ENCODE measurements at places on chromosomes 12 and 14.

GRCh38 chr12:88418856-88419497 lies 161.3 kb downstream of the KITLG start:
- peak; percentile 68 for DNase-seq

GRCh38 chr14:95305940-95306339 lies 13.8 kb downstream of the CLMN start:
- DNase-seq, result no peak

DNA sequence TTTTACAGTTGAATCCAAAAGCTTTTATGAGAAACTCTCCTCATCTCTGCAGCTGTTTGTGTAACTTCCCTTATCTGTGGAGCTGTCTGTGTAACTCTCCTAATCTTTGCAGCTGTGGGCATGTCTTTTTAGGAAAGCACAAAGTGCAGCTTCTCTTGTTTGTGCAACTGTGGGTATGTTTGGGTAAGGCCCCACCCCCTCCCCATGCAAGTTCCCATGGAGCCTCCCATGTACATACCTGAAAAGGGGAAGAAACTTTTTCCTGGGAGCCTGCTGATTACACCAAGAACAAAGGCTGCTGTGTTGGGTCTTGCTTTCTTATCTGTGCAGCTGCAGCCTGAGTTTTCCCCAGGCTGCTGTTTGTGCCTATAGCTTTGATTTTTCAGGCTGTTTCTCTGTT lies 42.7 kb upstream of the CDKN3 start:
- DNase-seq, result no peak

DNA sequence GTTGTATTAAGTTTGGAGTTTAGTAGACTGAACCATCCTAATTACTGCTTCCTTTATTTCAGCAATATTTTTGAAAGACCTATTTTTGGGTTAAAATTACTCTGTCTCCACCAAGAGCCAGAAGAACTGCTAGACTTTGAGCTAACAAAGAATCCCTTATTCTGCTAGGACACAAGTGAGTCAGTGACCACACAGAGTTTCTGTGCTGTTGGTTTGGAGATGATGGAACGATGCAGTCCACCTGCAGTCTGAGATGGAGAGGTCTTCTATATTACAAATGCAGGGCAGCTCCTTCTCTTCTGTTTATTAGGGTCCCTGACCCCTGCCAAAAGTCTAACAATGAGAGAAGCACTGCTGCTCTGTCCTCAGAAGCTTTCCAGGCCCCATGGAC lies 6.7 kb upstream of the STXBP6 start:
- DNase-seq, result no peak

DNA sequence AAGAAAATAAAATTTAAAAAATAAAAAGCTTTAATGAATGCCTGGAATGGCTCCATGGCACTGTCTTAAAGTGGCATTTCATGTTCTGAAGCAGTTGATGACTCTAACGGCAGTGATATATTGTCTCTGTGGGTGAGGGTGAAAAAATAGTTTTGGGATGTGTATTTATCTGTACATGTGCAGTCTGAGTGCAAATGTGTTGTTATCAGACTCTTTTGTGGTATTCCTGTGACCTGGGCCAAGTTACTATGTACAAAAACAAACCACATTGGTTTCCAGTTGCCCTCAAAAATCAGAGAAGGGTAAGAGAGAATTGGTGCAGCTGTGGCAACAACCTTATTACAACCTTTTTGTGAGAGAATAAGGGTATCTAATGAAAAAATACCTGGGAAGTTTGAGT lies 81.7 kb upstream of the CCDC91 start:
- peak; percentile 39 for DNase-seq

- DNase-seq, result no peak
Measured at GRCh38 chr14:34610101-34610500, 19.8 kb downstream of the SNX6 start.

DNA sequence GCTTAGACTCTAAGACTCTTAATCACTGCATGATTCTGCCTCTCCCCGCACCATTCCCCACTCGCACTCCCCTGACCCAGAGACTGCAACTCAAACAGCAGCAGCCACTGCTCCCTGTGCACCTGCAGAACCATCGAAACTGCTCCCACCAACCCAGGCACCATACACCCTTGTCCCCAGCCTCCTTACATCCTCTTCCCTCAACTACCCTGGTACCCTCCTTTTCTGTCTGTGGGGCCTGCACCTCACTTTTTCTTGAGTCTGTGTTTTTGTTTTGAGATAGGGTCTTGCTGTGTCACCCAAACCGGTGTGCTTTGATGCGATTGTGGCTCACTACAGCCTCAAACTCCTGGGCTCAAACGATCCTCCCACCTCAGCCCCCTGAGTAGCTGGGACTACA lies 69.4 kb downstream of the RNFT2 start:
- DNase-seq, result no peak

GRCh38 chr12:13101821-13102375 lies 1.6 kb downstream of the GSG1 start:
- no peak for DNase-seq

GRCh38 chr14:76908834-76909233 lies 82.6 kb downstream of the LRRC74A start:
- DNase-seq, result no peak

DNA sequence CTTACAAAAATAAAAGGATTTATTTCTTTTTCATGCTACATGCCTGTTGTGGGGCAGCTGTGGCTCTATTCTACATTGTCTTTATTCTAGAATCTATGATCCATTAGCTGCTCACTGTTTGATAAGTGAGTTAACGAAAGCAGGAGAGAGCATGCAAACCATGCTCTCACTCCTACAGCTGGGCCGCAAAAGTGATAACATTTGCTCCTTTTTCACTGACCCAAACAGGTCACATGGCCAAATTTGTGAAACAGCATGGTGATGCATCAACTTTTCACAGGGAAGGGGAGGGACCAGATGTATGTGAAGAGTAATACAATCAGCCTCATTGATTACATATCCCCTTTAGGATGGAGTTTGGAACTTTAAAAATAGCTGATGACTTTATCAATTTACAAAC lies 456.9 kb upstream of the SYT1 start:
- no peak for DNase-seq

GRCh38 chr14:95044463-95045105 lies 112.7 kb downstream of the DICER1 start:
- DNase-seq, result no peak

DNA sequence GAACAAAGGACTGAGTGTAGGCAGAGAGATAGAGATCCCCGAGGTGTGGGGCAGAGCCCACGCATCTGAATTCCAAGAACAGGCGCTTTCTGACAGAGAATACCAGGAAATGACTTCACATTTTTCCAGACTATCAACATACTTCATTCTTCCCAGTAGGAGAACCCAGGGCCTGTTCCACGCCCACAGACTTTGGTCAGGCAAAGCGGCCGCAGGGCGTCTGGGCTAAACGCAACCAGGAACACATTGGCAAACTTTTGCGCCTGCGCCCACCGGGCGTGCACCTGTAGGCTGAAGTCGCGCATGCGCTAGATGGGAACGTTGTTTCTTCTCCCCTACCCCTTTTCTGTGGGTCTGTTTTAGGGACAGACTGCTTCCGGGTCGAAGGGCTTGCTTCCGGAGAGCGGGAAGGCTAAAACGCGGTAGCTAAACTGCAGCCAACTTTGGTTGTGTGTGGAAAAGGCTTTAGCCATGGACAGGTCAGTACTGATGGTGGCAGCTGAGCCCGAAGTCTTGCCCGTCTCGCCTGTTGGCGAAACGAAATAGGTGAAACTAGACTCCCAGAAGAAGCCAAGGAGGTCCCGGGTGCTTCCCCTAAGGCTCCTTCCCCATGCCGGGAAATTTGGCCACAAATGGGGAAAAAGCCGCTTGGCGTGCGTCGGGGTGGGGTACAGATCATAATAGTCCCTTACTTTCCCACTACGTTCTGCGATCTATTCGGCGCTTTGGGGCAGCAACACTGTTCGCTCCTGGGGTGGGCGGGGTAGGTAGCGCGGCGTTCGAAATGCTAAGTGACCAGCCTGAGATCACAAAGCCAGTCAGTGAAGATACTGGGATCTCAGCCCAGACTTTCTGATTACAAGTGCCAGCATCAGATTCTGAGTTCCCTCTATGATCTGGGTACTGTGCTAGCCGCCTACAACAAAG lies at the start of gene NUP107:
TSS of gene NUP107 (plus strand) at position 384 of the 927 bp plus-strand sequence. CDS start at position 472, 88 bp downstream.
- DNase-seq, result peak; percentile 100

- DNase-seq, result peak; percentile 46
Measured at GRCh38 chr12:7512553-7512952, 9.0 kb upstream of the CD163 start.

DNA sequence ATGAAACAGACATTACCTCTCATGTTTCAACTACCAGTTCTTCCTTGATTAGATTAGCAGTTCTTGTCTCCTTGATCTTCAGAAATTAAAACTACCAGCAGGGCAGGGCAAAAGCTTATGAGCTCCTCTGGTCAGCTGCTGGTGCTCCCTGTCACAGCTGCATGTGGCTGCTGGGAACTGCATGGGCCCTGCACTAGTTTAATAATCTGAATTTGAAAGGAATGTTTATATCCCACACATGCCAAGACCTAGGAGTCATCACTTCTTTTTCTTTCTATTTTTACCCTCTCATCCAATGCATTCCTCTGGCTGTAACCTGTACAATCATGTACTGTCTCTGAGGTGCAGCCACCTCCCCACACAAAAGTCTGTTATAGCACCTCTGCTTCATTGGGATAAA lies 73.9 kb downstream of the ARMH4 start:
- peak; percentile 65 for DNase-seq

GRCh38 chr14:43898687-43899086 lies 608.4 kb downstream of the FSCB start:
- DNase-seq, result peak; percentile 1

- DNase-seq, result no peak
Measured at GRCh38 chr14:42391146-42391834, 784.6 kb downstream of the LRFN5 start.

DNA sequence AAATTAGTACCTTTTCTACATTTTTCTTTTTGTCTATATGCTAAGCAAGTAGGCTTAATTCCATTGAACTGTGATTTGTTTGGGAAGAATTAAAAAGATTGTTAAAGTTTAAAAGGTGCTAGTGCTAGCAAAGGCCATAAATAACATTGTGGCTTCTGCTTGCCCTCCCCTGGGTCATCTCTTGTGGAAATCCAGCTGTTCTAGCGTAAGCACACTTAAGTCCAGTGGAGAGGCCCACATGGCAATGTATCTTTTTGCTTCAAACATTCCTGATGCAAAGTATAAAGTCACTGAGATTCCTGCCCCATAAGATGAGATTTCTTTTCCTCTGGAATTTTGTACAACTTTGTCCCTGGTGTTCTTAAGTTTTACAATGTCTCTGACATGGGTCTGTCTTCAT lies 14.4 kb upstream of the ERGIC2 start:
- DNase-seq, result no peak

GRCh38 chr14:59541731-59542130 lies 34.9 kb downstream of the CCDC175 start:
- DNase-seq, result no peak

DNA sequence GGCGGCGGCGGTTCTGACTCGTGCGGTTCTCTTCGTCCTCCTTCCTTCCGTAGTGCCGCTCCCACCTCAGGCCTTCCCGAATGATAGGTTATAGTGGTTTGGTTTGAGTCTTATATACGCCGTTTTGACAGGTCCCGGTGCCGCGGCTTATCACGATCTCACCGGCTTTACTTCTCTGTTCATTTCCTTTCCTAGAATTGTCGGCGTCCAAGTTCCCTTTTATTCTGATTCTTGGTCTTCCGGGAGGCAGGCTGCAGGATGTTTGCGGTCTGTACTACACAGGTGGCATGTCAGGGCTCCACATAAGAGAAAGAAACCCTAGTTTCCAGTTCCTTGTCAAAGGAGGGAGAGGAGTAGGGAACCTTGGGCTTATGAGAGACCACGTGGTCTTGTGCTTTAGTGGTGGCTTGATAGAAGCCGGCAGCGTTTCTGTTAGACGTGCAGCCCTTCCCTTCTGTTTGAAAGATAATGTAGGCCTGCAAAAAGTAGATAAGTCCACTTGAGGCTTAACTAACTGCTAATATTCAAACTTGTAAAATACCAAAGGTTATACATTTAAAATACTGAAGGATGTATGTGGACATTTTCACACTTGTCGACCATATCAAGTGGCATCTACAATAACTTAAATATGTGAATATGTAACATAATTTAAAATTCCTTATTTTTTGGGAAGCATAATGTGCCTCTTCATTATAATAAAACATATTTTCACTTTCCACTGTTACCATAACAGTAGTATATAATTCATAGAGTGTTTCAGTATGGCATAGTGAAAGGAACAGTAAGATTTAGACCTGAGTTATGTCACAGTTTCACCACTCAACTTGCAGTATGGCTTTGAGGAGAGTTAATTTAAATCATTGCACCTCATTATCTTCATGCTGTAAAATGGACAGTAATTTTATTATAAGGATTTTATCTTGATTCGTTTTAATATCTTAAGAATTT lies 804 bp downstream of the USP15 start:
- DNase-seq, result peak; percentile 47

DNA sequence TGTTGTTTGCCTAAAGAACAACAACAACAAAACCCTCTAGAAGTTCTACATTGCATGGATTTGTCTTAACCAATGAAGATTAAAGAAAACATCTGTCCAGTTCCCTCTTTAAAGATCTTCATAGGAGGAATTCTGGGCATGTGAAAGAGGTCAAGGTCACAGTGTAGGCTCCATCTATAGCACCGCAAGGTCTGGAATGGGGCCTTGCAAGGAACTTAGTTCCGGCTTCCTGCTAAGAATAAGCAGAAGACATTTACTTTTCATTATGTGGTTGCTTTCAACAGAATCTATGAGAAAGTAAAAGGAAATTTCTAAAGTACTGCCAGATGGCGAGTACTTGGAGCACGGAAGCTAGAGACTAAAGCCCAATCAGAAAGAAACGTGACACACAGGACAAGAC lies 57.2 kb upstream of the GNPNAT1 start:
- DNase-seq, result no peak

GRCh38 chr14:79074510-79074909 lies 904.3 kb downstream of the NRXN3 start:
- no peak for DNase-seq

GRCh38 chr12:98352218-98352811 lies 163.1 kb upstream of the TMPO start:
- peak; percentile 85 for DNase-seq

GRCh38 chr12:91935296-91935695 lies 210.3 kb downstream of the BTG1 start:
- DNase-seq, result no peak

- DNase-seq, result no peak
Measured at GRCh38 chr14:96304956-96305355, 48.9 kb downstream of the BDKRB1 start.

- DNase-seq, result no peak
Measured at GRCh38 chr12:104583301-104583700, 126.6 kb downstream of the CHST11 start.

GRCh38 chr12:50257236-50258166 lies 25.8 kb downstream of the LIMA1 start:
- peak; percentile 66 for DNase-seq

GRCh38 chr14:72451054-72451972 lies 442.6 kb downstream of the DPF3 start:
- no peak for DNase-seq
